T-cell (primary cell): ENCODE measurements at places on chromosomes 2 and 18. TPM values are rescaled to one million over a fixed set of nuclear protein-coding genes. Genes with fewer than 3 reads are reported as not detected.

- DNase-seq = no peak
Measured at GRCh38 chr18:48941672-48942071, 9.1 kb downstream of the SMAD7 start.

The TXNDC2 gene
- total RNA-seq = not detected

The RGPD5 gene
- total RNA-seq = 70.9 TPM

DNA sequence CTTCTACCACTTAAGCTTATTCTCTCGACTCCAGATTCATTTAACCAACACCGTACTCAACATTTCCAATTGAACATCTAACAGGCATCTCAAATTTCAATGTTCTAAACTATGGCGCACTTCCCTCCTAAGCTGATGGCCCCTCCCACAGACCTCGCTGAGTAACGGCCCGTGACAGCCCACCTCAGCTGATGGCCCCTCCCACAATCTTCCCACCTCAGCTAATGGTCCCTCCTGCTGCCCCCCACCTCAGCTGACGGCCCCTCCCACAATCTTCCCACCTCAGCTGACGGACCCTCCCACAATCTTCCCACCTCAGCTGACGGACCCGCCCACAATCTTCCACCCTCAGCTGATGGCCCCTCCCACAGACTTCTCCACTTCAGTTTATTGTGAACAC lies 57.1 kb upstream of the TSPYL6 start:
- DNase-seq = no peak

The SALL3 gene
- total RNA-seq = 0.03 TPM

- peak; percentile 34 for DNase-seq
Measured at GRCh38 chr18:80159713-80160636, 50.9 kb downstream of the ADNP2 start.

The SLC4A5 gene
- 14.2 TPM for total RNA-seq
